ENCODE measurements at places on chromosomes 6 and 20.

- no peak for DNase-seq
Observed at GRCh38 chr6:15842727-15843117, 179.9 kb upstream of the DTNBP1 start.

- no peak for DNase-seq
Observed at GRCh38 chr6:150668900-150669302, 69.2 kb downstream of the PLEKHG1 start.

- no peak for DNase-seq
Observed at GRCh38 chr6:136822046-136822375, 381 bp upstream of the PEX7 start.

DNA sequence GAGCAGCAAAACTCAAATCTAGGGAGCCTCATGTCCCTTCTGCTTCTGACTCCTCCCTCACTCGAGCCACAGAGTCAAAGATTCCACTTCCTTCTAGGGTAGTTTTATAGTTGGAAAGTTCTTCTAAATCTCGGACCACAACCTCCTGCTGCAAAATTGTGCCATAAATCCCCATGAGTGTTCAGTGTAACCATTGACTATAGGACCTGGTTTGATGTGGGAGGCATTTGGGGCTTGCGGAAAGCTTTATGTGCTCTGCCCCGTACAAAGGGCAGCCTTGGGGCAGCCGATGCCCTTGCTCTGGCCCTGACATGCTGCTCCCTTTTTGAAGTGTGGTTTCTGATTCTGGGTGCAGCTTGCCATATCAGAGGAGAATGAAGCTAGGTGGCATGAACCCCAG lies 43.6 kb upstream of the IER3 start:
- DNase-seq: peak; percentile 17

- no peak for DNase-seq
Observed at GRCh38 chr6:12034837-12035236, 22.7 kb downstream of the HIVEP1 start.

- DNase-seq: peak; percentile 74
Observed at GRCh38 chr6:167079853-167080297, 43.0 kb upstream of the CCR6 start.

DNA sequence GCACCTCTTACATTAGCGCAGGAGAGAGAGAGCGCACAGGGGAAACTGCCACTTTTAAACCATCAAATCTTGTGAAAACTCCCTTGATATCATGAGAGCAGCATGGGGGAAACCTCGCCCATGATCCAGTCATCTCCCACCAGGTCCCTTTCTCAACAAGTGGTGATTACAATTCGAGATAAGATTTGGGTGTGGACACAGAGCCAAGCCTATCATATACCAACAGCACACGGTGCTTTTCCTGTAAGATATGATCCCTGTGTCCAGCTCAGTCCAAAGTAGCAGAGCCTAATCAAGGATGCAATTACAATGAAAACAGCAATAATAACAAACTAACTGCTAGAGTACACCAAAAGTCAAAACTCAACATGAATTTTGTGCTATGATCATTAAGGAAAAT lies 148.7 kb upstream of the TCF21 start:
- DNase-seq: no peak

DNA sequence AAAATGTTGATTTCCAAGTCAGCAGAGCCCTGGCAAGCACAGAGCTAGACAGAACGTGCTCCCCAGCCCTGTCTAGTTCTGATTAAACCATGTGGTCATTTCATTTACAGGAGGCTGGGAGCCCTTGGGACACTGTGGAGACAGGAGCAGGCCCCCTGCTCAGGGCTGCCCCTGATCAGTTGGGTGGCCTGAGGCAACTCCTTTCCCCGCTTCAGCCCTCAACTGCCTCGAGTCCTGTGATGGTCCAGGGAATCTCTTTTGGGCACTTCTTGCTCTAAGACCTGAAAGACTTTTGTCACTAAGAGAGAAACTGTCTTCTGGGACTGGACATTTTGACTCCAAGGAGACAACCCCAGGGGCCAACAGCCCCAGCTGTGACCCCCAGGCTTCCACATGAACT lies 13.5 kb downstream of the DYNLRB1 start:
- DNase-seq: no peak

GRCh38 chr20:53355790-53356189 lies 237.8 kb downstream of the ZNF217 start:
- no peak for DNase-seq

- DNase-seq: no peak
Observed at GRCh38 chr6:7008451-7008988, 99.2 kb upstream of the RREB1 start.

DNA sequence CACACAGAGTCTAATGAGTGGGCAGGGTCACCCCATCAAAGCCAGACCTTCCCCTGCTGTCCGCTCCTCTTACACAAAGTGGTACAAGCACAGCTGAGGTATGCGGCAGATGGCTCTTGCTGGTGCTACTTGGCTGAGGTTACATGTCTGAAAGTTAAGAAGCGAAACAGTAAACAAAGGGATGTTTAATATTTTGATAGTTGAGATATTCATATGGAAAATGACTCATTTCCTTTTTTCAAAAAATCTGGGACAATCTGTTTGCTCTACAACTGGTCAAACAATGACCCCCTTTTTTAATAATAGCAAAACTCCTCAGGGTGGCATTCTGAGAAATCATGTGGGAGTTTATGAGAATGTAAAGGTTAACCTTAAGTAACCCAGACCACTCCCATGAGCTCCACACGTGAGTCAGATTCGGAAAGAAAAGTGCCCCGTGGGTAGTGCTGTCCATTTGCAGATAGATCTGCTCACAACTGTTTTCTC lies 245.3 kb downstream of the TBXT start:
- no peak for DNase-seq

GRCh38 chr6:105968603-105969333 lies 117.4 kb upstream of the PRDM1 start:
- DNase-seq: no peak

- DNase-seq: no peak
Observed at GRCh38 chr6:127381384-127381783, 38.0 kb upstream of the ECHDC1 start.

DNA sequence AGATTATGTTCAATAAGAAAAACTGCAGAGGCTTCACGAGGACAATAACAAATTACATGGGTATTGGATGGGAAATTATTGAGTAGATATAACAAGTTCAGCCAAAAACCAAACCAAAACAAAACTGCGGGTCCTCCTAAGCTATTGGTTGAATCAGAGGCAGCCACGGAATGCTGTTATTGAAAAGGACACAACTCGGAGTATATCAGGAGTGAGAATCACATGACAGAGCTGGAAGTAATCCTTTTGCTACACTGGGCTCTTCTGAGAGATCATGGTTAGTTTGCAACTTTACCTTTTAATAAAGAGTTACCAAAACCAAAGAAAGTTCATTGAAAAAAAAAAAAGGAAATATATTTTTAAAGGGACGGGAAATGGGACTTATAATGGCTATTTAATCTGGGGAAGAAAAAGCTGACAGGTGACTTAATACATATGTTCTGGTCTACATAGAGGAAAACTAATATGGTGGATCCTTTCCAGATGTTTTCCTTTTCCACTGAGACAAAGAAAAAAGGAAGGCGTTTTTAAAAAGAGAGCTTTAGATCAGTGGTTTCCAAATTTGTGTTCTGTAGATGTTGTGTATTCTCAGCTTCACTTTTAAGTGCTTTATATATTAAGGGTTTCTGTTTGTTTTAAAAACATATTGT lies 6.9 kb upstream of the CITED2 start:
- no peak for DNase-seq

DNA sequence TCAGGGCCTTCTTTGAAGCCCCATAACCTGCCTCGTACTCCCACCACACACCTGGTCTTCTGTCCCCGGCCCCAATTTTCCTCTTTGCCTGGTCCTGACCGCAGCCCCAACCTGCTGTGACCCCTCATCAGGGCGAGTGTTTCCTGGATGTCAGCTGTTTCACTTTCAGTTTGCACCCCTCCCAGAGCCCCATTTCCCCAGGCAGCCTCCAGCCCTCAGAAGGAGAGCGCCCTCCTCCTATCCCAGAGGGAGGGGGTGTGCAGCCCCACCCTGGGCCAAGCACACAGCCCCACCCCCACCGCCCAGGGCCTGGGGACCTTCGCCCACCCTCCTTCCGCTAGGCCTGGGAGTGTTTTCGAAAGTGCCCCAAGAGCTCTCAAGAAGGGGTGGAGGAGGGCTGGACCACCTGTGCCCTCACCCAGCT lies 1.5 kb downstream of the BAK1 start:
- DNase-seq: peak; percentile 72

DNA sequence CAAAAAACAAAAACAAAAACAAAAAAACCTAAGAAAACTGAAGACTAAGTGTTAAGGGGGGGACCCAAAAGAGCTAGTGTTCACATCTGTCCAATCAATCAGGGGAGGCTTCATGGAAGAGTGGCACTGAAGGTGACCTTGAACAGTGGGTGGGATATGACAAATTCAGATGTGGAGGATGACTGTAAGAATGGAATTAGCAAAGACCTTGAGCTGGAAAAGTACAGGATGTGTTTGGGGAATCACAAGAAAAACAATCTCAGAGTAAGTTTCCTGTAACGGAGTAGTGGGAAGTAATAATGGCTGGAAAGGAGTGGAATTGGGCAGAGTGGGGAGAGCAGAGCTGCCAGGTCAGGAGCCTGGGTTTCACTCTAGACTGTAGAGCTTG lies 2.9 kb upstream of the IER3 start:
- DNase-seq: no peak

GRCh38 chr20:37786043-37786442 lies 92.2 kb downstream of the CTNNBL1 start:
- no peak for DNase-seq

DNA sequence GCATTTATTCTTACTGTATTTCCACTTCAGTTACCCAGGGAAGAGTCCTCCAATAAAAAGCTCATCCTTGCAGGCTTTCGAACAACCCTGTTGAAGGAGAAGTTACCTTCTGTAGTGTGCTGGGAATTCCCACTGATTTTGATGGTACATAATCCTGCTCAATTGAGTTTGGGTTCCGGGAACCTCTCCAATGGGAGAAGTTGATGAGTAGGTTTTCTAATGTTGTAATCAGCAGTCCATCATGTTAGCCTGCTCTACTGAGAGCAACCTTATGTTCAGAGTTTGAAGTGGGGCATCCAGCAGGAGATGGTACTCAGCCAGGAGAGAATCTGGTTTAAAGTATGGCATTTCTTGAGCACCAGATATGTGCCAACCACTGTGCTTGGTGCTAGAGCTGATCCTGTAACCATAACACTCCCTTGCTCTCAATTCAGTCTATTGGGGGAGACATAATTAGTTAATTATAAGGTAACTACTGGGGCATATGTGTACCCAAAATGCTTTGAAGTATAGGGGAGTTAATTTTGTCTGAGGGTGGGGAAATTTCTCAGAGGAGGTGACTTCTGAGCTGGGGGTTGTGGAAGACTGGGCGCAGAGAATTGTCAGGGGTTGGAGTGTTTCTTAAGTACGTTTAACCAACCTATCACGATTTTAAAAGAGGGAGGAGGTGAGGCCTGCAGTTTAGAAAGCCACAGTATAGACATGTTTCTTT lies 2.1 kb downstream of the TOP1 start:
- DNase-seq: no peak

- DNase-seq: no peak
Observed at GRCh38 chr6:69370763-69371162, 426.0 kb downstream of the LMBRD1 start.

- DNase-seq: no peak
Observed at GRCh38 chr6:17656092-17656491, 50.6 kb downstream of the NUP153 start.

DNA sequence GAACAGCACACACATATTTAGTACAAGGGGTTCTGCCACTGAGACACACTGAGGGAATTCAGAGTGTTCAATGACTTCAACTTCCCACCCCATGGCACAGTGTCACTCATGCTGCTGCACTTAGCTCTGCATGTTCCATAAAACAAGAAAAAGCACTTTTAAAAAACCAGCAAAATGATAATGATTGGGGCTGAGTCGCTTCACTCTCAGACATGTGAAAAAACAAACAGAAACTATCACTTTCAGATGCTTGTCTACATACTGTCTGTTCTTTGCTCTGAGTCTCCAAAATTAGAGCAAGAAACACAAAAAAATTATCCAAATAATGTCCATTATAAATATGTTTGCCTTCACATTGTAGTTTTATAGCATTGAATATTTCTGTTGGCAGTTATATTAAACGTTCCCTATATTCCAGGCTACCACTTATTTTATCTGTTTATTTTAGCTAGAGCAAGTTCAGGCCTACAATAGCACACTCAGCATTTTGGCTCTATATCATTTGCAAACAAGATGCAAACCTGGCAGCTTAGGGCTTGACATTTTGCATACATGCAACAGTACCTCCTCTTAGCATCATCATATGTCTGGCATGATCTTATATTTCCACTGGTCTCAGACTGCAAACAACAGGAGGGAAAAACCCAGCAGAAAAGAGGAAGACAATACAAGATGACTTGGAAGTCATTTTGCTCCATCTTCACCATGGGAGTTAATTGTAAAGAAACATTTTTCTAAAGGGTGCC lies 398.8 kb downstream of the HACE1 start:
- DNase-seq: no peak

DNA sequence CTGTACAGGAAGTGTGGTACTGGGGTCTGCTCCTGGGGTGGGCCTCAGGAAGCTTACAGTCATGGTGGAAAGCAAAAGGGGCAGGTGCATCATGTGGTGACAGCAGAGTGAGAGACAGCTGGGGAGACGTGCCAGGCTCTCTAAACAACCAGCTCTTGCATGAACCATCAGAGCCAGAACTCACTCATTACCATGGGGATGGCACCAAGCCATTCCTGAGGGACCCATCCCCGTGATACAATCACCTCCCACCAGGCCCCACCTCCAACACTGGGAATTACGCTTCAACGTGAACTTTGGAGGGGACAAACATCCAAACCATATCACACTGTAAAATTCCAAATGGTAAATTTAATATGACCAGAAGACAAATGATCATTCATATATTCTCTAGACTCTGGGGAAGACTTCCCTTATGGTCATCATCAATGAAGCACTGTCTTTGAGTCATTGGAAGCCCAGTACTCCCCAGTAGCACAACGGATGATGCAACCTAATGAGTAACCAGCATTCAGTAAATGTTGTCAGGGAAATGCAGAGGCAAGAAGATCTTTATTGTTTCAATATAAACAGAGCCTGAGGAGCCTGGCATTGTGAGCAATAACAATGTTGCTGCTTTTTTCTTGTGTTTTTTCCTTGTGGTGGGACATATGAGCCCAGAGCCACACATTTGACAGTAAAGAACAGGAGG lies 48.2 kb upstream of the RALY start:
- no peak for DNase-seq

DNA sequence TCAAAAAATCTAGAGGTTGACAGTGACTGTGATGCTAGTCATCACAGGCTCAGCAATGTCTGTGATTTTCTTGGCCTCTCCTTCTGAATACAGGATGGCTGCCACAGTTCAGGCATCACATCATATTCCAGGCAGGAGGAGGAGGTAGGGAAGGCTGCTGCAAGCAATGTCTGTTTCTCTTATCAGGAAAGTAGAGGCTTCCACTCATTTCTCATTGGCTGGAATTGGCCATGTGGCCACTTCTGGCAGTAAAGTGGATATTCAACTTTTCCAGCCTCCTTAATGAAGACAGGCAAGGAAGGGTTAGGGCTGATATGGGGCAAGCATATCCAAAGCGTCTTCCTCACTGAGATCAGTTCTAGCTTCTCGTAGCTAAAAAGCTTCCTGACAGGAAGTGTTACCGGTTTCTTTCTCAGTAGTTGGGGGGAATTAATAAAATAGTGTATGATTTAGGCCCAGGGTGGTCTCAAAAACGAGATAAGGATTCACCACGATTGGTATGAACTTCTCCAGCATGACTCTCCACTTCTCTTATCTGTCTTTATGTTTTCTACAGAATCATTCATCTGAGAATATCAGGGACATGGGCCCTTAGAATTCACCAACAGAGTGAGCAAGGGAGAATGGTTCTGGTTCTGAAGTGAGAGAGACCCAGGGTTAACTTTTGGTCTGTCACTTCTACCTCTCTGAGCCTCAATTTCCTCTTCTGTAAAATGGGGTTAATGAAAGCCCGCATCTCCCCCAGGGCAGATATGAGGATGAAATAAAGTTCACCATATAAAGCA lies 32.7 kb upstream of the PSMF1 start:
- no peak for DNase-seq
